ENCODE measurements at places on chromosomes 12 and 14.

- no peak for DNase-seq
Observed at GRCh38 chr12:64875186-64875585, 50.7 kb downstream of the TBC1D30 start.

DNA sequence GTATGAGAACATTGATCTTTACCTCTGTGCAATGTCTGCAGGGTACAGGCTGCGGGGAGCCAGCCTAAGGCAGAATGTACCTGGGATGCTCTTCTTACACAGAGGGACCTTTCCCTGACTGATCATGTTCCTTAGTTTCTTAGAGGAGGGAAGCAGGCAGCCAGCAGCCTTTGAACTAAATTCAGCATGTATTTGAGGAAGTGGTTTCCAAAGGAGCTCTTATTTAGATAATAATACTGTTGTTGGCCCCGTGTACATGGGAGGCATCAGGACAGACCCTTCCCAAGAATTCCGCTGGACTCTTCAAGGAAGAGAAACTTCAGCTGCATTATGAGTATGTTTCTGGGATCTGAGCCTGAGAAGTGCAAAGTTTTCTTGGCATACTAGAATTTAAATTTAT lies 98.8 kb downstream of the CCDC92 start:
- no peak for DNase-seq

- DNase-seq, result no peak
Observed at GRCh38 chr12:95300286-95300685, 82.7 kb downstream of the VEZT start.

- DNase-seq, result peak; percentile 31
Observed at GRCh38 chr12:5432011-5432400, at the start of gene NTF3. Gene NTF3 (plus strand): TSS chr12:5432108. CDS start chr12:5432325, 217 bp downstream.

DNA sequence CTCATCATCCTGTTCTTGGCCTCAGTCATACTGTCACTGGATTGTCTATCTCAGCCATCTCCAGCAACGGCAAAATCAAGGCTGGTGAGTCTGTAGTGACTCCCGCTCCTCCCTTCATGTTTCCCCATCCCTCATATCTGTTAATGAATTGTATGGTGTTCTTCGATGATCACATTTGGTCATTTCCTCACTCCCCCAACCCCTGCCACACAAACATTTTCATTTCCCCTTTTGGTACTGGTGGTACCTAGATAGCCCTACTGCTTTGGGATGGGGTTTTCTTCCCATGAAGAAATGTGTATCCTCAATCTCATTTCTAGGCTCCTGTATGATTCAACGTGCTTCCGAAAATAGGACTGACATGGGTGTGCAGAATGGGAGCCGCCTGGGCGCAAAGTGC lies 2.7 kb upstream of the KLHL33 start:
- DNase-seq, result no peak

GRCh38 chr12:116395396-116395795 lies 117.9 kb upstream of the MED13L start:
- DNase-seq, result no peak

- no peak for DNase-seq
Observed at GRCh38 chr12:68871921-68872320, 61.0 kb downstream of the CPM start.

GRCh38 chr14:52351233-52352060 lies 37.3 kb downstream of the PTGER2 start:
- DNase-seq, result no peak

- DNase-seq, result no peak
Observed at GRCh38 chr12:120012067-120012621, 23.1 kb downstream of the BICDL1 start.

DNA sequence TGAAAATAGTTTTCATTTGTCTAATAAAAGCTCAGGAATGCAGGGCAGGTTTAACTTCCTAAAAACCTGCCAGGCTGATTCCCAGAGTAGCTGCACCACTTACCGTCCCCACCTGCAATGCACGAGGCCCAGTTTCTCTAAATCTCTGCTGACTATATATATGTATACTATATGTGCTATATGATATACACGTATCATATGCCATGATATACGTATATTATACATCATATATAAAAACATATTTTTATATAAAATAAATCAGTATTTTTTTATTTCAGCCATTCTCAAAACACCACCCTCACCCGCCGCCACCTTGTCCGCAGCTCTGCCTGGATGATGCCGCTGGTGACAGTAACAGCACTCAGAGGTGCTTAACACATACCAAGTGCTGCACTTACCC lies 2.3 kb downstream of the ANKLE2 start:
- no peak for DNase-seq

DNA sequence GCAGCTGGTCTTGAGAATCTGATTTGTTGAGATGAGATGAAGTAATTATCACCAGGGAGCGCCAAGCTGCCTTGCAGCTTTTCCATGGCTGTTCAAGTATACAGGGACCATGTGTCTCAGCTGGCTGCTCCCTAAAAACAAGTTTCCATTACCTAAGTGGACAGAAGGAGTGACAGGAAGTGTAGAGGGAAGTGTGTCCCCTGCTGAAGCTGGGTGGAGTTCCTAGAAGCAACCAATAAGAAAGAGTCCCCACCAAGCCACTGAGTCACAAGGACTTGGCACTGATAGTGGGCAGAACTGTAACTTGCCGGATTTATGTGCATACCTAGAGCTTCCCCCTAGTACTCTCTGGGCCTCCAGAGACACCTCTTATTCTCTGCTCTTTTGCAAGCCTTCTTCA lies 1.5 kb upstream of the GPX2 start:
- no peak for DNase-seq

GRCh38 chr12:70638639-70639360 lies 1.6 kb upstream of the PTPRB start:
- DNase-seq, result no peak

GRCh38 chr14:100376751-100377171 lies 53.6 kb downstream of the SLC25A47 start:
- DNase-seq, result no peak

GRCh38 chr14:103728721-103729120 lies 13.1 kb downstream of the ZFYVE21 start:
- DNase-seq, result no peak

GRCh38 chr12:10794222-10794621 lies 8.2 kb downstream of the TAS2R7 start:
- DNase-seq, result no peak

GRCh38 chr14:91234791-91235114 lies 9.8 kb downstream of the GPR68 start:
- DNase-seq, result no peak

DNA sequence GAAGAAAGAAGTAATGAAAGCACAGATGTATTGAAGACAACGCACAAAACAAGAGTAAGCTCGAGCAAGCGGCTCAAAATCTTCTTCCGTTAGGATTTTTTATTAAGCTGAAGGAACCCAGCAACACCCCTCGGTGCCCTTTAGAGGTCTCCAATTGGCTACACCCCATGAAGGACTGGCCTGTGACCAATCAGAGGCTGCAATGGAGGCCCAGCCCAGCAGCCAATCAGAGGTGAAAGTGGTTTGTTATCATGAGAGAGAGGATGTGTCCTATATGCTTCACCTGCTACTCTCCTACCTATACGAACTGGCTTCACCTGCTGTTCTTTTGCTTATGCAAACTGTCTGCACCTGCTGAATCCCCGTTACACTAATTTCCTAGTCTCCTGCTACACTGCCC lies 358.8 kb downstream of the C12orf50 start:
- no peak for DNase-seq

- peak; percentile 99 for DNase-seq
Observed at GRCh38 chr12:6943722-6944380, at the start of the genes C12orf57 and RNU7-1. Gene C12orf57 (plus strand): TSS chr12:6944022. CDS start chr12:6944122, 100 bp downstream. Gene RNU7-1 (plus strand): TSS chr12:6943816.

GRCh38 chr14:42719391-42719790 lies 1112.7 kb downstream of the LRFN5 start:
- peak; percentile 72 for DNase-seq

- no peak for DNase-seq
Observed at GRCh38 chr12:74334780-74335179, 202.9 kb upstream of the ATXN7L3B start.

- DNase-seq, result no peak
Observed at GRCh38 chr12:121513464-121514183, 67.2 kb downstream of the KDM2B start.

DNA sequence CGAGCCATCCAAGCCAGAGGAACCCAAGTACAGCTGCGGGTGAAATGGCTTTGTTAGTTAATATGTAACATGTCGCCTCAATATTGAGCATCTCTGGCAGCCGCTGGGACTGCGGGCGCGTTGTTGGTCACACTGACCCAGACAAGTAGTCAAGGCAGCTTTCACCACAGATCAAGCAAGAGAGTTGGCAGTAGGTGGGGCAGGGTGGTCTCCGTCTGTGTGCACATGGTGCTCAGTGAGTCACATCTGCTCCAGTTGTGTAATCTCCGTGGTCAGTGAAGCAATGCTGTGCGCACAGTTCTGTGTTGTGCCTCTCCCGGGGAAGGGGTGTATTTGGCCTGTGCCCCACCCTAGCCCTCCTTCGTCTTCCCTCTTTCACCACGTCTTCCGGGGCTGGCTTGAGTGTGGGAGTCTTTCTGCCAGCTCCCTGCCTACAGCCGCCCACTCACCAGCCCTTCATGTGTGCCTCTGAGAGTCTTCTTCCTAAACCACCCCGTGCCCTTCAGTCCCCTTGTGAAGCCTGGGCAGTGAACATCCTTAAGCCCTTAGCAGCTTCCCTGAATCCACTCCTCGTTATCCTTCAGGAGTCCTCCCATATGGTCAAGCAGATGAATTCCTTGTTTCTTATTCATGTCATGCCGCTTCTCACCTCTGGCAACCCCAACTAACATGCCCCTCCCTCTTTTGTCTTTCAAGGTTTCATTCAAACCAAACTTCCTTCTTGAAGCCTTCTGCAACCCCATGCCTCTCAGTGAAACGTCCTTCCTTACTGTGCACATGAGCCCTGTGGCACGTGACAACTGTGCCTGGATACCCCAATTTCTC lies 242.1 kb downstream of the CACNA1C start:
- DNase-seq, result no peak

DNA sequence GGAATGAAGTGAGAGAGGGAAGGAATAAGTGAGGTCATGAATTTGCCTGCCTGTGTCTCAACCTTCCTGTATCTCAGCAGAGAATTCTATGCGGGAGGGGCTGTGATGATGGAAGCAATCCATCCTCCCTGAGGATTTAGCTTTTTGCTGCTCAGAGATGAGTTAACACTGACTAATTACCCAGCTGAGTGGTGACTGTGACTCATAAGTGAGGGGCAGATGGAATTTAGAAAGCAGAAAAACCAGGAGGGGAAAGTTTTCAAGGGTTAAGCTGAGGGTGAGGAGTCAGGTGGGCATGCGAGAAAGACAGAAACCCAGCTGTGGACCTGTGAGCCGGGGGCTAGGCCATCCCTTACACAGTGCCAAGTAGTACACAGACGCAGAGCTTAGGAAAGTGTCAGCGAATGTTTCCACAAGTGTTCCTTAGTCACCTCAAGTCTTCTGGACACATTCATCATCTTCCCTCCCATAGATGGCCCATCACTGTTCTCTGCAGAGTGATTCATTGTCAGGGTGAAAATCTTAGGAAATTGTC lies 277.9 kb downstream of the IPO8 start:
- DNase-seq, result peak; percentile 31

DNA sequence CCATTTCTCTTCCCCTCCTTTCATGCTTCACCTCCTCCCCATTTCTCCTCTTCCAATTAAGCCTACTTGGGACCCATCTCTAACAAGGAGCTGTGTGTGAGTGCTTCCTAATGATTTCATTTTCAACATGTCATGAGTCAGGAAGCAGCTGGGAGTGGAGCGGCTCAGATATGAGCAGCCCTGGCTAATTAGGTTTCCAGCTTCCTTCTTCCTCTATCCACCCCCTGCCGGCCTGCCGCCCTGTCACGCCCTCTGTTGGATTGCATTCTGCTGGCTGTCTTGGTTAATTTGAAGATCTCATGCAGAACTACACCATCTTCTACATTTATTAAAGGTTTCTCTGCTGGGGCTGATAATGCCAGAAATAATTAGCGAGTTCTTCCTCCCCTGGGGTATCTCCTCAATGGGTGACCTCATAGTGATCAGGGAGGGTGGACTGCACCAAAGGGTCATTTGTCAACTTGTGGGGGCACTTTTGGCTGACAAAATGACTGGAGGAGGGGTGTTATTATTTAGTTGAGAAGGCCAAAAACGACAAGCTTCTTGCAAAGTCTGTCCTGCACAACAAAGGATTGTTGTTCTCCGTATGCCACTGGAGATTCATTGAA lies 300.9 kb upstream of the SRRM4 start:
- no peak for DNase-seq

GRCh38 chr12:113062502-113063395 lies 6.2 kb downstream of the DTX1 start:
- DNase-seq, result no peak

DNA sequence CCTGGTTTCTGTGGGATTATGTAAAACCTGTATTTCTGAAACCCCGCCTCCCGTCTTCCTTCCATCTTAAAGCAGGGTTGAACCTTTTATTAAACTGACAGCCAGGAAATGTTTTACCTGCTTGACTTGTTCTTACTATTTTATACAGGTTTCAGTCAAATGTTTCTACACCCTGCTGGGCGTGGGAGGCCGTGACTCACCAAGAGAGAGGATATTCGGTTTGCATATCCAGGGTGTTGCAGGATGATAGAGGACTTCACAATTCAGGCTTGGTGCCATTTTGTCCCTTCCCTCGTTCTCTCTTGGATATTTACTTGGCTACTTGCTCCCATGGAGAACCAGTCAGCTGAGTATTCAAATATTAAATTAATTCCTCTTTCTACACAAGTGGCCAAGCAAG lies 69.7 kb downstream of the ARF6 start:
- DNase-seq, result no peak

GRCh38 chr12:1453810-1454209 lies 140.6 kb downstream of the FBXL14 start:
- no peak for DNase-seq

- no peak for DNase-seq
Observed at GRCh38 chr12:80702889-80703805, 4.3 kb upstream of the MYF6 start.

DNA sequence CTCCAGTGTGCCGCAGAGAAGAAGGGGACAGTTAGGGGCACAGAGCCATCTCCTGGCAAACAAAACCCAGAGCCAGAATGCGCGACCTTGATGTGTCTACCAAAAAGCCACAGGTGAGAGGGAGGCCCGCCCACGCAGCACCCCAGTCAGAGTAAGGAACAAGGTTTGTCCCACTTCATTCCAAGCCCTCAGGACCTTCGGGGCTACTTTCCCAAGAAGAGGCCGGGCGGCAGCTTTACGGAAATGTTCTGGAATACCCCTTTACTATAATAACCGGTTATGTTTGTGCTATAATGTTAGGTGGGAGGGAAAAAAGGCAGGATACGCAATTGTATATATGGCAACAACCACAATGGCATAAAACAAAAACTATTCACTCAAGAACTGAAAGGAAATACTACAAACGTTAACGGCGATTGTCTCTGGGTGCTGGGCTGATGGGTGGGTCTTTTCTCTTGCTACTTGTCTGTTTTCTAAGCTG lies 12.3 kb downstream of the CCDC88C start:
- DNase-seq, result no peak

DNA sequence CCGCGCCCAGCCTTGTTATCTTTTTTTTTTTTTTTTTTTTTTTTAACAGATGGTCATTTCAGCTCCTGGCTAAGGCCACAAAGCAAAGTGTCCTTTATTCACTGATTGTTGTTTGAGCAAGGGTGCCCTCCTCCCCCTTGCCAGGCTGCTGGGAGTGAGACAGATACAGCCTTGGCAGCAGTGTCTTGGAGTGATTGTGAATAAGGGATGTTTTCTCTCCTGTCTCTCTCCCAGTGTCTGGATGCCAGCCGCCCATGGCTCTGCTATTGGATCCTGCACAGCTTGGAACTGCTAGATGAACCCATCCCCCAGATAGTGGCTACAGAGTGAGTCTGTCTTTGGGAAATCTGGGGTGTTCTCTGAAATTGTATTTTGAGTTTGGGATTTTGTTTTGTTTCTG lies 28.7 kb downstream of the FNTB start:
- no peak for DNase-seq

- no peak for DNase-seq
Observed at GRCh38 chr14:55599250-55599879, 19.4 kb downstream of the KTN1 start.

GRCh38 chr12:27486961-27487360 lies 37.0 kb upstream of the PPFIBP1 start:
- no peak for DNase-seq
